ENCODE measurements at places on chromosomes 11 and 22.

GRCh38 chr11:11426226-11426952, 73.3 kb upstream of the CSNK2A3 start:
- no peak for DNase-seq

DNA sequence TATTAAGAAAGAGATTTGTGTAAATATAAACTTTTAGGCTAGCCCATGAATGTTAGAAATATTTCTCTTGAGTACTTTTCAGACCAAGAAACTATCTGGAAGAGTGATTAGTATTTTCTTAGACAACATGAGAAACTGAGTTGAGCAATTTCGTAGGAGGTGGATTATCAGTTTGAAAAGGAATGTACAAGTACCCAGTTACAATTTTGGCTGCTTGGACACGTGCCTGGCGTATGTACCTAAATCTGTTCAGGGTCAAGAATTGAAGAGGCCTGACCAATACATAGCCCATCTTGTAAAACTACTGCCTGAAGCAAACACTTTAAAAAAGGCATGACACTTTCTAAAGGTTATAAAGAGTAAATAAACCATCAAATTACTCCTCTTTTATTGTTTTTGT, 71.1 kb downstream of the CCDC73 start:
- no peak for DNase-seq

DNA sequence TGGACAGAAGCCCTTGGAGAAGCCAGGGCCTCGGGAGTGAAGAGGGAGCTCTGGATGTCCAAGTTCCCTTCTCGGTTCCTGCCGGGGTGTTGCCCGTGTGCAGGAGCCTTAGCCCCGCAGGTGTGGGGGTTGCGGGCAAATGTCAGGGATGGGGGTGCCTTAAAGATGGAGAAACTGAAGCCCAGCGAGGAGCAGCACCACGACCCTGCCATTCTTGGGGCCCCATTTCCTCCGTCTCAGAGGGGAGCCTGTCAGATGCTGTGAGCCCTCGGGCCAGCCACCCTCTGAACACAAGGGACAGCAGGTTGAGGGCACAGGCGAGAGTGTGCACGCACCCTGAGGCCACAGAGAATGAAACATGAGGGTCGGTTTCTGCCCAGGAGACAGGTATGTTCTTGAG, 6.3 kb downstream of the OSBPL5 start:
- DNase-seq = no peak

- DNase-seq = no peak
Observed at GRCh38 chr11:12540913-12541582, 133.2 kb upstream of the TEAD1 start.

- DNase-seq = no peak
Observed at GRCh38 chr22:37057796-37058510, 6.4 kb downstream of the KCTD17 start.

GRCh38 chr11:86089659-86090058, 20.8 kb upstream of the PICALM start:
- no peak for DNase-seq

GRCh38 chr22:37312549-37313183, 30.4 kb downstream of the CYTH4 start:
- DNase-seq = no peak

GRCh38 chr11:125517116-125517770, 21.2 kb upstream of the FEZ1 start:
- DNase-seq = no peak

DNA sequence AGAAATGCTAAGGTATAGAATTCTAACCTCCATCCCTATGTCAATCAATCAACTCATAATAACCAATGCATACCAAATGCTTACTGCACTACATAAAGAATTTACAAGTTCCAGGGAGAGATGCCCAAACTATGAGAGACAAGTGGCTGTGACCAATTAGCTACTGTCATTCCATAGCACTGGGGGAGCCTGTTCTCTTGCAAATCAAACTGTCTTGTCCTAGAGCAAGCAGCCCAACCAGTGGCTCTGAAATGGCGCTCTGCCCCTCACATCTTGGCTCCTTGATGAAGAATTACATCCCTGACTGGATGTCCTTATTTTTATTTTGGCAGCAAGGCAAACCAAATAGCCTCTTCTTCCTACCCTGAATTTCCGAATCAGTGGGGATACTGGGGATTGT, 272.4 kb upstream of the SYN3 start:
- no peak for DNase-seq

Data from stimulated activated CD8-positive, alpha-beta memory T cell treated with anti-CD3 and anti-CD28 coated beads, Interleukin-7, amount 100 ng/mL, for 1 hour (primary cell).